ENCODE measurements at places on chromosomes 7 and 10.

DNA sequence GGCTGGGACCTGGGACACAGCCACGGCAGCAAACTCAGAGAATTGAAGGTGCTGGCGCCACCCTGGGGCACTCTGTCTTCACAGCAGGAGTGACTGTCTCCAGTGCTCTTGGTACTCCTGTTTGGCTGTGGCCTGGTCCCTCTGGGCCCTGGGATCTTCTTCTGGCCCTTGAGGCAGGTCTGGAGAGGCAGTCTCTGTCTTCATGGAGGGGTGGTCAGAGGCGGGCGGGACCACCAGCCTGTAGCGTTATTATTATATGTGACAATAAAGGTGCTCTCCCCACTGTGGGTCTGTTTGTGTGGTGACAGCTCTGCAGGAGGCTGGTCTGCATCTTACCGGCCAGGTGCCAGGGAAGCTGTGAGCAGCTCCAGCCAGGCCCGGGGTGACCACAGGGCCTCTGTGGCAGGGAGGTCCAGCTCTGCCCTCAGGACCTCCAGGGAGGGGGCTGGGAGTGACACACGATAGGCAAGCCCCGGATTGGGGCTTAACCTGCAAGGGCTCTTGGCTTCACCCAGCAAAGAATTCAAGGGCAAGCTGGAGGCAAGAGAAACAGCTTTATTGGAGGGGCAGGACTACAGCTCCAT lies 70.3 kb downstream of the MYL10 start:
- no peak for DNase-seq

GRCh38 chr7:47497367-47498096 lies 84.4 kb downstream of the TNS3 start:
- DNase-seq = no peak

- DNase-seq = no peak
Measured at GRCh38 chr10:22685926-22686325, 28.5 kb downstream of the PIP4K2A start.

DNA sequence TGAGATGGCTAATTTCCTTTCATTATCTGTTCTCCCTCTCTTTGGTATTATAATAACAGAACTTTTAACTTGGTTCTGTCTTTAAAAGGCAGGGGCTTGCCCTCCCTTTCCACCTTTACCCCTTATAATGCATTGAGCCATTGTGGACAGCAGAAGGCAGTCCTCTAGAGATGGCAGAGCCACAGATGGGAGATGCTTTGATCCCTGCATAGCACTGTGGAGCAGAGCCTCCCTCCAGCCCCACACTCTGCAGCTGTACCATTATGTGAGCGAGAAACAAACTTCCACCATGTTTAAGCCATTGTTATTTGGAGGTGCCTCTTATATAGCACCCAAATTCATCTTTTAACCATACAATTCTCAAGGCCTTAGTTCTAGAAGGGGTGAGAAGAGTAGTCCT lies 78.4 kb downstream of the SEC23IP start:
- no peak for DNase-seq

- DNase-seq = no peak
Measured at GRCh38 chr7:104126411-104126841, 81.4 kb downstream of the ORC5 start.
